ENCODE measurements at places on chromosomes 4 and X. TPM values are rescaled to one million over a fixed set of nuclear protein-coding genes. Genes with fewer than 3 reads are reported as not detected.

DNA sequence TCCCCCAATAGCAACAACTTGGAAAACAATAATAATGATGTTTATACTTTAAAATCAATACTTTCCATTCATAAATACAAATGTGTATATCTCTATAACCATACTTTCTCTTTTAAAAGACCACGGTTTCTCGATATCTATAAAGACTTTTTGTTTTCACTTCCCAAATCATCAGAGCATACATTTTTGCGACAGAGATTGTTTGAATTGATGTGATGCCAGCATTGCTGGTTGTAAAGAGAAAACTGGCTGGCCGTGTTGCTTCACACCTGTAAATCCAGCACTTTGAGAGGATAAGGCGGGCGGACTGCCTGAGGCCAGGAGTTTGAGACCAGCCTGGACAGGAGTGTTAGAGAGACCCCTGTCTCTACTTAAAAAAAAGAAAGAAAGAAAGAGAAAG, 77.6 kb upstream of the ZNF518B start:
- no peak for DNase-seq

DNA sequence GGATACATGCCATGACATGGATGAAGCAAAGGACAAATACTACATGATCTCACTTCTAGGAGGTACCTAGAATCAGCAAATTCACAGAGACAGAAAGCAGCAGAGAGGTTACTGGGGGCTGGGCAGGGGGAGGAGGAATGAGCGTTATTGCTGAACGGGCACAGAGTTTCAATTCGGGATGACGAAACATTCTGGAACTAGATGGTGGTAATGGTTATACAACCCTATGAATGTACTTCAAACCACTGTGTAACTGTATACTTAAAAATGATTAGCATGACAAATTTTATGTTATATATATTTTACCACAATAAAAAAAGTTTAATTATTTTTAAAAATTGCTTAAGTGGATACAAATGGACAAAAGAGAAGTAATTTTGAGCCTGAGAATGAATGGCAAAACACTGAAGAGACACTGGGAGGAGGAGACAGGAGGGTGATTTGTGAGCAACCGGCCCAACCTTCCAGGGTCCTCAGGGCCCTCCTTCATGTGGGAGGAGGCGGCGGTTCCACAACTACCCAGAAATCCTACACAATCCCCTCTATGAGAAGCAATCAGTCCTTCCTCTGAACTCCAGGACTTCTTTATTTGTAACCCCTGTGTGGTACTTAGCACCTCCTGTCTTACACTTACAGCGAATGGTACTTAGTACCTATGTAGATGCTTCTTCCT, 14.1 kb downstream of the ACSL1 start:
- no peak for DNase-seq

GRCh38 chr4:114423582-114423981, 175.0 kb upstream of the UGT8 start:
- no peak for DNase-seq

DNA sequence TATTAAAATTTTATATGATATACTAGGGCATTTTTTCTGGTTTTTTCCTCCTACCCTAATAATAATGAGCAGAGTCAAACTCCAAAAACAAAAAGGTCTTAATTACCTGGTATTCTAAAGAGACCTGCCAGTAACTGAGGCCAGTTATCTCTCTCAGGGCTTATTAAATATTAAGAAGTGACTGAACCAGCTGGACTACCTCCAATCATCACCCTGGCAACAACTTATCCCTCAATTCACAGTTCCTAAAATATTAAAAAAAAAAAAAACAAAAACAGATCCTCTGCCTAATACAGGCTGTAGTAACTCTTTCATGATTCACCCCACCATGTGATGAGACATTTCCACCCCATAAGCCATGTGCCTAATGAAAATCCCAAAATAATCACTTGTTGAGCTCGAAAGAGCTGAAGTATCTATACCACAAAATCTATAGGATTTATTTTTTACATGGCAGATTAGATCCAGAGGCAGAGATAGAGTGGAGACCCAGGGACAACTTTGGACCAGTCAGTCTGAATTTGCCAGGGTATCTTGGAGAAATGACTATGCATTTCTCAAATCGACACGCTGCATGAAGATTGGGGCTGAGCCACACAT, 698.0 kb downstream of the FAT4 start:
- no peak for DNase-seq

GRCh38 chrX:46333550-46333949, 211.7 kb downstream of the ZNF674 start:
- DNase-seq, result no peak

DNA sequence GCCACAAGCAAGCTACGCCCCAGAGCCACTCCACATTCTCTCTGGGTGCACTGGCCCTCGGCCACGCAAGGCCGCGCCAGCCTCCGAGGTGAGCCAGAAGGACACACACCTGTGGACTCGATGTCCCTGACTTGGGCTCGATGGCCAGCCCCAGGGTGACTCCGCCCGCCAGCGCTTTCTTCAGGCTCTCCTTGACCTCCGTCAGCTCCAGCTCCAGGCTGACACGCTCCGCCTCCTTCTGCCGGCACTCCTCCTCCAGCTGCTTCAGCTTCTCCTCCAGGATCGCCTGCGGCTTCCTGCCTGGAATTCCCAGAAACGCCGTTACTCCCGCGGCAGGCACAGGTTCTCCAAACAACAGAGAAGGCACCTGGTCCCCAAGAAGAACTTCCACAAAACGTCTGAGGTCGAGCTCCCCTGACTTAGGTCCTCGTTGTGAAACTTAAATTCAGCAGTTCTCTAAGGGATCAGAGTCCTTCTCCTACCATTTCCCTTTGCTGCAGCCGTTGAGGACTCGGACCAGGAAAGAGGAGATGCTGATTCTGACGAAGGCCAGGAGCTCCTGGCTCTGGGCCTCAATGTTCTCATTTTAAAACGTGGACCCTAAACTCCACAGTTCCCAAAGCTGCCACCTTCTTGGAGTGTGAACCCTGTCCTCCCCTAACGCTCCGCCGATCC, 166.8 kb downstream of the AFAP1 start:
- no peak for DNase-seq

DNA sequence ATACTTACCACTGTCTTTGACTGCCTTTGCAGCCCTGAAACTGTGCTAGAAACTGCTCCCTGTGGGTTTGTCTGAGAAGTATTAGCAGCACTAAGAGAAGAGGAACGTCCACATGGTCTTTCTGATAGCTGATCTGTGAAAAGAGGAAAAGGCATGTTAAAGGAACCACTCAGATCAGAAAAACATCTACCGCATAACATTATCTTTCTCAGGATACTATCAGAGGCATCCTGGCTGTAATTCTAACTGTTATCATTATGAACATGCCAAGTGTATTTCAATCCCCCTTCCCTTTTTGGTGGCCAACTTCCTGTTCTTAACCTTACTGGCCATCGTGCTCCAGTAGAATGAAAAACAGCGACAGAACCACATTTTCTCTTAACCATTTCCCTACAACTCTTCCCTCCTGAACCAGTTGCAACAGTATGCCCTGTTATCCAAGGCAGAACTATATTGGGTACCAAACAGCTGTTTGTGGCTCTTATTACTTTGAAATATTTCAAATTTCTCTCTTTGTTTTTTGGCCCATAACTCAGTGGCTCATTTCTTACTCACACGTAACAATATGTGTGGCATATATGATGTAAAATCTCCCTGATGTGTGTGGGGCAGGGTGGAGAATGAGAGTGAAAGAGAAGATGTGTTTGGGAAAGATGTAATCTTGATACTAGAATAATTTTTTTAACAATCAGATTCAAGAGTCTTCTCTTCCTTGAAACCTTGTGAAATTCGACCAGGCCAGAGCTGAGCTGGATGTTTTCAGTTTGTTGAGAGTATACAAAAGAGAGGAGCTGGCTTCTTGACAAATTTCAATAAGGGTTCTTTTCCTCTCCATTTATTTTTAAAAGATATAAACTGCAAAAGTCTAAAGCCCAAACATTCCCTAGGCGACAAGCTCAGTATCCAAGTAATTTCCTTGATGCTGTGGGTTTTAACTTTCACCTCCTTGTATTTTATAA, 35.2 kb downstream of the ARHGEF6 start:
- no peak for DNase-seq

DNA sequence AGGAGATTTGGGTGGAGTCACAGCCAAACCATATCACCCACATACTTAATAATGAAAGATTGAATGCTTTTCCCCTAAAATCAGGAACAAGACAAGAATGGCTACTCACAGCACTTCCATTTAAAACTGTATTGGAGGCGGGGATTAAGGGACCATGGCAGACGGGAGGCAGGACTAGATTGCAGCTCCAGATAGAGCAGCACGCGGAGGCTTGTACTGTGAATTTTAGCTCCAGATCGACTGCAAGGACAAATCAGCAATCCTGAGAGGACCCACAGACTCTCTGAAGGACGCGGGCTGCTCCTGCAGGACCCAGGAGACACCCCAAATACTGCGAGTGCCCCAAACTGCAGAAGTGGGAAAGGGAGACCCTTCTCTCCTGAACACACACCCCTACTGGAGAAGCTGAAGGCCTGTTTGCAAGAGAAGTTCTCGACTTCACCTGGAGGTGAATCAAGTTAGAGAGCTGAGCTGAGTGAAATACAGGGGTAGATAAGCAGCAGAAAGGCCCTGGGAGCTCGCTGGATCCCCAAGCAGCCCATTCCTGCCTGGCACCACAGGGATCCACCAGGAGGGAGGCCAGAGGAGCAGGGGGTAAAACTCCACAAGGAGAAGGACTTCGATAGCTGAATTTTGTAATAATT, 207.4 kb upstream of the INTU start:
- no peak for DNase-seq

Gene UGT8
- total RNA-seq, result 14.8 TPM

Gene ESX1
- not detected for total RNA-seq

DNA sequence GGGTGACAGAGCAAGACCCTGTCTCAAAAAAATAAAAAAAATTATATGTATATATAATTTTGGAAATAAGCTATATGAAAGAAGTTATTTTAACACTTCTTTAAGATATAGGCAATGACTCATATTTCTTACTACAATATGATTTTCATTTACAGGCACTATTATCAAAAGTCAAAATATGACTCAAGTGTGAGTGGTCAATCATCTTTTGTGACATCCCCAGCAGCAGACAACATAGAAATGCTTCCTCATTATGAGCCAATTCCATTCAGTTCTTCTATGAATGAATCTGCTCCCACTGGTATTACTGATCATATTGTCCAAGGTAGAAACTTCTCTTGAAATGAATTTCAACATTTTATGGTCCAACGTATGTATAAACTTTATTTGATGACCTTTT, 20.8 kb downstream of the OCIAD1 start:
- DNase-seq, result no peak

Gene CSAG3
- total RNA-seq, result 44.1 TPM

- no peak for DNase-seq
Observed at GRCh38 chr4:114875630-114876029, 237.8 kb downstream of the NDST4 start.

DNA sequence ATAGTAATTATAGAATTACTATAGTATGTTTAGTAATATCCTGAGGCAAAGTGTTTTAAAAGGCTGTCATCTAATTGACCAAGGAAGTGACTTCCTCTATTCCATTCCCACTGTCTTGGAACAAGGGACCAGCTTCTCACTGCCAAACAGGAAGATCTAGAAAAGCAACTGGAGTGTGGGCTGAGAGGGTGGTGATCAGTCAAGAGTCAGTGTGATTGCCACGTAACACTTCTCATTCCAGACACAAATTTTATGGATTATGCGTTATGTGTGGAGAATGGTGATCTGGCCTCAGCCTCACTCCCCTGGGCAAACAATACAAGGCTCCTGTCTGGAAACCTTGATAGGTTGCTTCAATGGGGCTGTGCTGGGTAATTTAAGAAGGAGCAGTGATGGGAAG, 60.0 kb downstream of the RRAGB start:
- no peak for DNase-seq

Gene XPNPEP2
- total RNA-seq, result not detected

Gene TCP11X2
- not detected for total RNA-seq

DNA sequence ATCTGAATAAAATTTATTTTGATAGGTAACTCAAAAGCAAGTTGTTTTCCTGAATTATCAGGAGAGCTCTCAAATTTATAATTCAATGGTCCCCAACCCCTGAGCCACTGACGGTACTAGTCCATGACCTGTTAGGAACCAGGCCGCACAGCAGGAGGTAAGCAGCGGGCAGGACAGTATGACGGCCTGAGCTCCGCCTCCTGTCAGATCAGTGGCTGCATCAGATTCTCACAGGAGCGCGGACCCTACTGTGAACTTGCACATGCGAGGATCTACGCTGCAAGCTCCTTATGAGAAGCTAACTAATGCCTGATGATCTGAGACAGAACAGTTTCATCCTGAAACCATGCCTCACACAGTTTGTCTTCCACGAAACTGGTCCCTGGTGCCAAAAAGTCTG, 37.9 kb upstream of the SEC24B start:
- no peak for DNase-seq

Gene MEPE
- not detected for total RNA-seq

Gene RPA4
- total RNA-seq, result 0.20 TPM

DNA sequence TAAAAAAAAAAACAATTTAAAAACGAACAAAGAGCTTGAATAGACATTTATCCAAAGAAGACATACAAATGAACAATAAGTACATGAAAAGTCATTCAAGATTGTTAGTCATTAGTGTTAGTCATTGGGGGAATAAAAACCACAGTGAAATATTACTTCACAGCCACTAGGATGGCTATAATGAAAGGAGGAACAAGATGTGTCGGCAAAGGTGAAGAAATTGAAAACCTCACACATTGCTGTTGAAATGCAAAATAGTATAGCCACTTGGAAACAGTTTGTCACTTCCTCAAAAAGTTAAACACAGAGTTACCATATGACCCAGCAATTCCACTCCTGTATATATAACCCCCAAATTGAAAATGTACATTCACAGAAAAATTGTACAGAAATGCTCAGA, 45.2 kb upstream of the SLC39A8 start:
- no peak for DNase-seq

GRCh38 chrX:66625525-66625924, 13.4 kb downstream of the EDA2R start:
- DNase-seq, result no peak

GRCh38 chr4:87240341-87240740, 19.9 kb upstream of the KLHL8 start:
- no peak for DNase-seq

DNA sequence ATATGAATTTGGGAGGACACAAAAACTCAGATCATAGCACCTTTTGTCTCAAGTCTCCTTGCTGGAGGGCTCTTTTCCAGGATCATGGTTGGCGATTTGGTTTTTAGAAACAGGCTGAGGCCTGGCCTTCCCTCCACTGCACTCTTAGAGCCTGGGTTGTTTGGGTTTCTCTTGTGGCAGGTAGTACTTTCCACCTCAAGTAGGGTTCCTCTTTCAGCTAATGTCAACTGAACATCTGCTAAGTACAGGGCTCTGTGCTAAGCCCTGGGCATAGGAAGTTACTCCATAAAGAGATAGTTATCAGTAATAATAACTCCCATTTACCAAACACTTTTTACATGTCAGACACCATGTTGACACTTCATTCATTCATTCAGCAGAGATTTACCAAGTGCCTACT, 28.2 kb upstream of the APLN start:
- DNase-seq, result no peak

- no peak for DNase-seq
Observed at GRCh38 chr4:142512161-142512560, 333.9 kb downstream of the INPP4B start.

DNA sequence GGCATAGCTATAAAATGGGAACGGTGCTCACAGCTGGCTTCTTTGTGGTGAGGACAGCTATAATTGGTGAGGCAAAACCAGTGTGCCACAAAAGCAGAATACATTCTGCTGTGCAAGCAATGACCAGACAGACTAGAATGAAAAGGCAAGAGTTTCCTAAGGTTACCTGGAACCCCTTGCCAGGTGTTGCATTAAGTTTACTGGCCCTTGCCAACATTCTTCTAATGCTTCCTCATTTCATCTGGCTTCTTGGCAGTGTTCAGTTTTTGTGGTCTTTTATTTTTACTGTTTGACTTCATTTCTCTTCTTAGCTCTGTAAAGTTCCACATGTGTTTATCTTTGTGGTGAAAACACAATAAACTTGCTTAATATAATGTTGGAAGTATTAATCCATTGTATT, 131.4 kb downstream of the PTTG2 start:
- DNase-seq, result no peak
